ENCODE measurements at places on chromosomes 3 and 15.

- no peak for DNase-seq
Observed at GRCh38 chr15:93362203-93362602, 273.2 kb upstream of the RGMA start.

GRCh38 chr3:140216249-140216648 lies 281.3 kb downstream of the CLSTN2 start:
- no peak for DNase-seq

DNA sequence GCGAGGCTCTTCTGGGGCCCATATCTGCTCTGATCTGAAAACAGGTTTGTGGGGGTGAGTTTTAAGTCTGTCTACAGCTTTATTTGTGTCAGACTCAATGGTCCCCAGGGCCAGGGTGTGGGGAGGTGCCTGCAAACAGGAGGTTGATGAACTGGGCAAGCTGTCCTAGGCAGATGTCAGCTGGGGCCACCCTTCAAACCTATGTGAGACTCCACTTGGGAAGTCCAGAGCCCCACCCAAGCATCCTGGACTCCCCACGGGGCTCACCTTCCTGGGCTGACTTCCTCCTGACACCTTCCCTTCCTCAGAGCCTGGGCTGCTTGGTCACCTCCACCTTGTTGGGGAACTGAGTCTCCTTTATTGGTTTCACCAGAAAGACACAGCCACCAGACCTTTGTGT lies 8.6 kb upstream of the LYSMD4 start:
- DNase-seq = no peak

- DNase-seq = no peak
Observed at GRCh38 chr15:92130244-92130643, 263.4 kb upstream of the ST8SIA2 start.

GRCh38 chr3:47577583-47578118 lies 1.0 kb downstream of the CSPG5 start:
- DNase-seq = no peak

DNA sequence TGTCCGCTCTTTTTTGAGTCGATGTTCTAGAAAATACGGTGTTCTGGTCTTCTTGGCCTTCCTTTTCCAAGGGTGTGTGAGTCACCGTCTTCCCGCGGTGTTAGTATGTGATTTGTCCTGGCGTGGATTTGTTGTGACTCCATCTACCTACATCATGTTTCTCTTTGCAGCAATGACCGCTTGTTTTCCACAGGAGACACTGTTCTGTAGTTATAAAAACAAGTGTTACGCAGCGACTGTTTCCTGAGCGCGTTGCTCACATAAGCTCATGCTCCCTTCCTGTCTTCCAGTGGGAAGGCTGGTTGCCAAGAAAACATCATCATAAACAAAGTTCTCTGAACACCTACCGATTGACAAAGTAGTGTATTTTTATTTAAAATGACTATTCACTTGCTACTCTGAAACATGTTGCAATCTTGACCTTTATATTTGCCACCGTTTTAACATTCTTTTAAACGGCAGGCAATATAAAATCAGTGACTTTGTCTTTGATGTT lies 19.0 kb downstream of the USP13 start:
- DNase-seq = no peak

GRCh38 chr3:51559411-51559888 lies 20.9 kb downstream of the RAD54L2 start:
- no peak for DNase-seq

DNA sequence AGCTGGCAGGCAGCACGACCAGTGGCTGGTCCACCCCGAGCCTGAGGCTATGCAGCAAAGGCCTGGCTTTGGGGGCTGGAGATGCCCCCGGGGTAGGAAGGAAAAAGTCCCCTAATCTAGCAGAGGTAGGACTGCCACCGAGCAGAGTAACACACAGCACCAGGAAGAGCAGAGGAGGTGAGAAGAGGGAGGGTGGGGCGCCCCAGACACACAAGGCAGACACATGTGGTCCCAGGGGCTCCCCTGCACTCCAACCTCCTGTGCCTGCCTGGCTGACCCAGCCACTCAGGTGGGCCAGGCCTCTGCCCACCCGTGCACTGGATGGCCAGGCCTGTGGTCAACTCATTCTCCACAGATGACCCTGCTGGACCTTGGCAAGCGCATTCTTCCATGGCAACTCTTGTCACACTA lies 112.4 kb downstream of the ADCY5 start:
- DNase-seq = no peak

DNA sequence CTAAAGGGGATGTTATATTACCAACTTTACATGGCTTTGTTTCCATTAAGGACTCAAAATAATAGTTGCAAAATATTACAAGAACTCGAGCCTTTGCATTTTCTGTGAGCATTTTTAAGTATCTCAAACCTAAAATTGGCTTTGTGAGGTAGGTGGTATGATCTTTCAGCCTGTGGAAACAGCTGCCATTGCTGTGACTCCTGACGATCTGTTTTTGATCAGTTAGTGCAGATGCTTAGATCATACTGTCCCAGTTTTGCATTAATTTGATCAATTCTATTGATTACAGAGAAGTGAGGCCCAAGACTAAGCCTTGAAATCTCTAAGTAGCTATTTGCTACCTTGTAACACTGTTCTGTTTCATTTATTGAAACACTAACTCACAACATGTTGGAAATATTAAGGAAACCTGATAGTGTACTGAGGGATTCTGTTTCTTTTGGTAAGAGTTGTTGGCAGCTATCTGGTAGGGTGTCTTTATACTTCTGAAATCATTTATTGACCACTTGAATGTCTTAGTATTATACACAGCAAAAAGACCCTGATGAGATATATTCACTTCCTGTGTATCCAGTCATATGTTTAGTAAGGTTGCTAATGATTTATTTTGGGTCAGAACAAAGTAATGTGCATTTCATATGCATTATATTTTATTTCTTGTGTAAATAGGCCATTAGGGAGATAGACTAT lies 14.8 kb downstream of the SKIL start:
- DNase-seq = no peak

- DNase-seq = no peak
Observed at GRCh38 chr15:63678393-63678792, 81.2 kb downstream of the FBXL22 start.

DNA sequence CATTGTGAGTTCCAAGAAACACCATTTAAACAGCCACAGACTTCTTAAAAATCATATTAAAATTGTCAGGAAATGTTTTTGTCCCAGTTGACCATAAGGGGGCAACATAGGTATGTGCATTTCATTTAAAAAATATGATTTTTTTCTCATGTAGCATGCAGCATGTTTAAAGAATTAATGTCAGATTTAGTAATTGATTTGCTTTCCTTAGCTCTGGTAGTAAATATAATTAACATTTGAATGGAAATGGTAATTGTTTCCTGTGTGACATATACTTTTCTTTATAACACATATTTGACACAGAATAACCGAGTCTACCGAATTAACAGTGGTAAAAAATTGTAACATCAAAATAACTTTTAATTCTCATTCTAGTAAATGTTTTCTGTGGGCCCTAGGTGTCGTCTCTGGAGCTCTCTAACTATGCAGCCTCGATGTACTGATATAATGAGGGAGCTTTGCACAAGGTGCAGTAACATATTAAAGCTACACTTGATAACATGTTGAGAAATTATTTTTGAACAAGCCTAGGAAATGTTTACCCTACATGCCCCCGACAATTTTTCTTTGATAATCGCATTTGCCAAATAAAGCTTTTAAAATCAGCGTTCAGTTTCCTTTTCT lies 34.9 kb downstream of the NXPE3 start:
- no peak for DNase-seq

DNA sequence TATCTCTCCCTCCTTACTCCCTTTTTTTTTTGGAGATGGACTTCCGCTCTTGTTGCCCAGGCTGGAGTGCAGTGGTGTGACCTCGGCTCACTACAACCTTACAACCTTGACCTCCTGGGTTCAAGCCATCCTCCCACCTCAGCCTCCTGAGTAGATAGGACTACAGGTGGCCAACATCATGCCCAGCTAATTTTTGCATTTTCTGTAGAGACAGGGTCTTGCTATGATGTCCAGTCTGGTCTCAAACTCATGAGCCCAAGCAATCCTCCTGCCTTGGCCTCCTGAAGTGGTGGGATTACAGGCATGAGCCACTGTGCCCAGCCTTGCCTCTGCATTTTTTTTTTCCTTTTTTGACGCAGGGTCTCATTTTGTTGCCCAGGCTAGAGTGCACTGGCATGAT lies 17.1 kb downstream of the STAG1 start:
- DNase-seq = no peak

DNA sequence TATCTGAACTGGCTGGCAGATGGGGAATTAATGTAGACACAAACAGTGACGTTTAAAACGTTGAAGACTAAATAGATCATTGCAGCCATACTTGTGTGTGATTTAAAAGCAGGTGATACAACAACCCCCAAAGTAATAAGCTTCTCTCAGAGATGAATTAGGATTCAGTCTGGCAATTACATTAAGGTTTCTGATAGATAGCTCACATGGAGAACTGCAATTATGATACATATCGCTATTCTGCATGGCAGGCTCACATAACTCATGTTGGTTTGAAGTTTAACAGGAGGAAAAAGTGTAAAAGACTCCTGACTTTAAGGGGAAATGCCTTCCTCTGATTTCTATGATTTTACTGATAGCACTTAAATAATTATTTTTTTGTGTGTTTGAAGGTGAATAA lies 196.9 kb downstream of the CLSTN2 start:
- DNase-seq = no peak

DNA sequence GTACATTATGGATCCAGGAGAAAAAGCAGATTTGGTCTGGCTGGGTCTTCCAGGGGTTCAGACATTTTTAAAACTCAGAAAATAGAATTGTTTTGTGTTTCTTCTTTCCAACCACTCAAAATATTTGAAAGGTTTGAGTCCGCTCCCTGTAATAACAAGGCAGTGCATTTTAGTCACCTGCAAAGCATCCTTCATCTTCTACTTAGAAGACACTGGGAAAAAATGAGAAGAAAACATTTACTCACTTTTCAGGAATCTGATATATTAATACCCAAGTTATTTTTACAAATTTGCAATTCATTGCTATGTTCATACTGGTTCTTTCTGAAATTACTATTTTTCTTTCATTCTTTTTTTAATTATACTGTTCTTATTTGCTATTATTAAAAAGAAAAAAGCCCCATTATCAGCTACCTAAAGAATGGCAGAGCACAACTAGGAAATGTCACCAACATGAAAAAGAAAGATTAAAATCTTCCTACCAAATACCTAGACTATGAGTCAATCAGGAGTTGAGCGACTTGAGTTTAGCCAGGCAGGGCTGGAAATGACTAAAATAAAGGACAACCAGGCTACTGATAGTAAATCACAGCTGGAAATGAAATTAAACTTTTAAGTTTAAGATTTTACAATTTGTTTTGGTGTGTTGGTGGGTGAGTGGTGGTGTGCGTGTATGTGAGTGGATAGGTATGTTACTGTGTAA lies 280.3 kb upstream of the THBS1 start:
- DNase-seq = no peak

DNA sequence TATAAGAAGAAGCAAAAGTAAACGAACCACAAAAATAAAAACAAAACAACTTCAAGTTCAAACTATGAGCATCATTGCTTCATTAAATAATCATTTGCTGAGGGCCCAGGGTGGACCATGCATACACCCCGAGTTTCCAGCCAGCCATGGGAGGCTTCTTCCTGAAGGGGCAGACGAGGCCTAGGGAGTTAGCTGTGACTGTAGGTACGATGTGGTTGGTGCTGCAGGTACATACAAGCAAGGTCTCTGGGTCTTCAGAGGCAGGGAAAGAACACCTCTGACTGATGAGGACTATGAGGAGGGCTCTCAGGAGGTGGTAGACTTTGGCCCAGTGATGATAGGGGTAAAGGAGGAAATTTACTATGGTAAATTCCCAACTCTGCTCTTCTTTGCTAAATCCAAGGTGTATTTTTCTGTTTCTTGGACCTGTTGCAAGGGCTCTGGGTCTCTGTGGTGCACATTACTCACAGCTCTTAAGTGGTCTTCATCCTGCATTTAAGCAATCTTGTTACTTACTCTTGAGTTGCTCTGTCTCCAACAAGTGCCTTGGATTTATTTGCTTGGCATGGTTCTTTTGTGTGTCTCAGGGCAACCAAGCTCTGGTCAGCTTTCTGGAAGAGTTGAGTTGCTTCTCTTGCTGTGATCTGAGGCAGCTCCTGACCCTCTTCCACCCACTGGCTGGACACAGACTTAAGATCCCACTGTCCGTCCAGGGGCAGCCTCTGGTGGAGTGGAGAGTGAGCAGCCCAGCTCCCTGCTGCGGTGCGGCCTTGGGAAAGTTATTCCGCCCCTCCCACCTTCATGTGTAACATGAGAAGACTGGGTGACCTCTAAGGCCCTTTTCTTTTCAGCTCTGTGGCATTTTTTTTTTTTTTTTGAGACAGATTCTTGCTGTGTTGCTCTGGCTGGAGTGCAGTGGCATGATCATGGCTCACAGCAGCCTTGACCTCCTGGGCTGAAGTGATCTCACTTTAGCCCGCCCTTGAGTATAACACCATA lies 56.1 kb upstream of the KIF23 start:
- DNase-seq = no peak

- DNase-seq = no peak
Observed at GRCh38 chr15:63372018-63372705, 9.5 kb downstream of the CA12 start.

DNA sequence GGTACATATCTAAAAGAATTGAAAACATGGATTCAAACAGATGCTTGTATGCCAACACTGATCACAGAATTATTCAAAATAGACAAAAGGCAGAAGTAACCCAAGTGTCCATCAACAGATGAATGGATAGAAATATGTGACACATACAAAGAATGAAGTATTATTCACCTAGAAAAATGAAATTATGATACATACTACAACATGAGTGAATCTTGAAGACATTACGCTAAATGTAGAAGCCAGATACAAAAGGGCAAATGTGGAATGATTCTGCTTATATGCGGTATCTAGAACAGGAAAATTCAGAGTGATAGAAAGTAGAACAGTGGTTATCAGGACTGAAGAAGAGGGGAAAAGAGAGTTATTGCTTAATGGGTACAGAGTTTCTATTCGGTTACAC lies 26.2 kb upstream of the SLC12A8 start:
- no peak for DNase-seq

GRCh38 chr15:87489456-87489855 lies 767.1 kb downstream of the NTRK3 start:
- DNase-seq = no peak

DNA sequence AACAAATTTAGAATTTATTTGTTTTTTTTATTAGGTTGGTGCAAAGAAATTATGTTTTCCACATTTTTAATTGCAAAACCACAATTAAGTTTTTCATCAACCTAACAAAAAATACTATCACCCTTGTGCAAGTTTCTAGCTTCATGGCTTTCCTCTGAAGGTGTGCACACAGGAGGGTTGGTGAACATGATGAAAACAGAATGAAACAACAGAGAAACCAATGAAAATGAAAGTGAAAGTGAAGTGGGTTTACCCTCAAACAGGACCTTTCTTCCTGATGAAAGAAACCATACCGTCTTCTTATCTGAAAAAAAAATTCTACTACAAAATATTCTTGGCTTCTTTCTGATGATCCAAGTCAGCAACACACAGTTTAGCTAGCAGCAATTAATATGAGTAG lies 71.9 kb upstream of the FEZF2 start:
- no peak for DNase-seq

Data from central memory CD8-positive, alpha-beta T cell (primary cell).